Effector memory CD8-positive, alpha-beta T cell (primary cell): ENCODE measurements at places on chromosomes 6 and 20.

GRCh38 chr6:160073272-160073671 lies 48.3 kb upstream of the SLC22A1 start:
- DNase-seq: no peak

DNA sequence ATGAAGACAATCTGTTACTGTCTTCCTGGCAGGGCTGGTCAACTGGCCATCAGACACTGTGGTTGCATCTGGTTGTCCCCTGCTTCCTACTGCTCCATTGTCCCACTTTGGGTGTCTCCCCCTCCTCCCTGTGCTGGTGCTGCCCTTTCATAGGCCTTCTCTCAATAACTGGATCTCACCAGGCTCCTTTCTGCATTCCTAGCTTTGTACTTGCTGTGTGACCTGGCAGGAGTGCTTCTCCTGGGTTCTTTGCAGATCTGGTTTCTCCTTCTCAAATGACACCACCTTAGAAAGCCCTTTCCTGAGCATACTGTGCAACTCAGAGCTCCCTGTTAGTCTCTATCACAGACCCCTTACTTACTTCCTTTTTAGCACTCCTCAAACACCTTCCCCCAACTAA lies 223.0 kb downstream of the BCKDHB start:
- no peak for DNase-seq

- DNase-seq: no peak
Measured at GRCh38 chr6:3542032-3542640, 85.3 kb upstream of the SLC22A23 start.

DNA sequence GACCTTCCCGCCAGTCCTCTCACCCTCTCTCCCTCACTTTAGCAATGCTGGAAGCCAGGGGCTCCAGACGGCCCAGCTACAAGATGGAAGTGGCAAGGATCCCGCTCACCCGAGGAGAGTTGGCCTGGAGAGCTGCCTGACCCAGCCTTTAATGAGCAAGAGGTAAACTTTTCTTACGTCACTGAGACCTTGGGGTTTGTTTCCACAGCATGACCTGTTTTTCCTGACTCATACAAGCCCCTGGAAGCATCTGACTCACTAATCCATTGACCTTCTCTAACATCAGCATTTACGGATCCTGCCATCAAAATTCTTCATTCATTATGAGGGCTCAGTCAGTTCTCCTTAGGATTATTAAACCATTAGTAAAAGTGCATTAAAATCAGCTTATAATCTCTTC lies 120.4 kb downstream of the MYLK4 start:
- no peak for DNase-seq

DNA sequence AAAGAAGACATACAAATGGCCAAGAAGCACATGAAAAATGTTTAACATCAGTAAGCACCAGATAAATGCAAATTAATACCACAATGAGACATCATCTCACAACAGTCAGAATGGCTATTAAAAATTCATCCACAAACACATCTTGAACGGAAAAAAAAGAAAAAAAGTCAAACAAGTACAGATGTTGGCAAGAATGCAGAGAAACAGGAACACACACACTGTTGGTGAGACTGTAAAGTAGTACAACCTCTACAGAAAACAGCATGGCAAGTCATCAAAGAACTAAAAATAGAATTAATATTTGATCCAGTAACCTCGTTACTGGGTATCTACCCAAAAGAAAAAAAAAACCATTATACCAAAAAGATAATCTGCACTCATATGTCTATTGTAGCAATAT lies 6.5 kb downstream of the STX7 start:
- DNase-seq: no peak

DNA sequence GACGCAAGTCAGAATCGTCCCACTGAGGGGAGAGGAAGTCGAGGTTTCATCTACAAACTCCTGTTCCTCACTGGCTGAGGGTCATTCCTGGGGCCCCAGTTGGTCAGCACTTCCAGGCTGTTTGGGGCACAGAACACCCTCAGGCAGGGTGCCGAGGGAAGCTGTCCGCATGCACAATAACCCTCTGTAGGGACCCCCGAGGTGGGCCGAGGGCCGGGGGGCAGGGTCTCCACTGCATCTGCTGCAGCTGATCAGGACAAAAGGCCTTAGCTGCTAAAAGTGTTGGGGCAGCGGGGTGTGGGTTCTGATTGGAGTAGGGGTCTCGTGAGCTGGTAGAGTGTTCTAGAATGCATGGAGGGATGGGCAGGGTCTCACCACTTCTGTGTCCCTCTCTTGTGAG lies 125.1 kb downstream of the TOX2 start:
- DNase-seq: no peak

DNA sequence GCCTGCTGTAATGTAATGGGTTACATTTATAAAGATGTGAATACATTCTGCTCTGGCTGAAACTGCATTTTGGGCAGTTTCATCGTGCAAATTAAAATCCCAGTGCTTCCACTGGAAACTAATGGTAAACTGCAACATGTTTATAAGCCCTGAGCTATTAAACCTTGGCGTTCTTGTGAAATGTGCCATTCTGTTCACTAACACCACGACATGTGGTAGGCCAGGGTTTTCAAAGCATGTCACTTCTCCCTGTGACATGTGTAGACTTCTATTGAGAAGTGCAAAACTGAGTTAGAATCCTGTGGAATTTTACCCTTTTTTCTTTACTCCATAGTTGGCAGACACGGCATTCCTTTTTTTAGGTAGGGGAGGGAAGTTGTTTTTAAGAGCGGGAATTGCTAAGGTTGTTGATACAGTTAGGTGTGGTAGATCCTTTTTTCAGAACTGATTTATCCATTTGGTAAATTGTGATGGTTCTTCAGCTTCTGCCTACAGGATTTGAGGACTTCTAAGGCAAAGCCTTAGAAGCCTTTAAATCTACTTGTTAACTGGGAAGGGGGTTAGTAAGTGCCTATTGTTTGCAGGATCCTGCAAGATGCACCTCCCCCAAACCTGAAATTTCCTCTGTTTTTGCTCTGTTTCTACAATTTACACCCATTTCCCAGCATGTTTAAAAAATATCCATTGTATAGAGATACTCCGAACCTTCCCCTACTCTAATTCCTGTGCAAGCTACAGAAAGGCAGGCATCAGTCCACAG lies 4.2 kb downstream of the SASH1 start:
- DNase-seq: no peak

- no peak for DNase-seq
Measured at GRCh38 chr6:32177183-32177787, 920 bp upstream of the RNF5 start.

- no peak for DNase-seq
Measured at GRCh38 chr20:38152621-38153221, 12.3 kb downstream of the TGM2 start.

DNA sequence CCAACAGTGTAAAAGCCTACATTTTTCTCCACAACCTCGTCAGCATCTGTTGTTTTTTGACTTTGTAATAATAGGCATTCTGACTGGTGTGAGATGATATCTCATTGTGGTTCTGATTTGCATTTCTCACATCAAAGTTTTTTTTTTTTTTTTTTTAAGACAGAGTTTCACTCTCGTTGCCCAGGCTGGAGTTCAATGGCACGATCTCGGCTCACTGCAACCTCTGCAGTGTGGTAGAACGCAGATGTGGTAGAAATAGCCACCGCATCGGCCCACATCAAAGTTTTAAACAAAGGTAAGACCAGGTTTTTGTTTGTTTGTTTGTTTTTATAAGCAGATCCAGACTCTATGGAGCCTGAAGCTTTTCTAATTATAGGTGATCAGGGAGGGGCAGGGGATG lies 12.7 kb upstream of the PPP1R3G start:
- no peak for DNase-seq

DNA sequence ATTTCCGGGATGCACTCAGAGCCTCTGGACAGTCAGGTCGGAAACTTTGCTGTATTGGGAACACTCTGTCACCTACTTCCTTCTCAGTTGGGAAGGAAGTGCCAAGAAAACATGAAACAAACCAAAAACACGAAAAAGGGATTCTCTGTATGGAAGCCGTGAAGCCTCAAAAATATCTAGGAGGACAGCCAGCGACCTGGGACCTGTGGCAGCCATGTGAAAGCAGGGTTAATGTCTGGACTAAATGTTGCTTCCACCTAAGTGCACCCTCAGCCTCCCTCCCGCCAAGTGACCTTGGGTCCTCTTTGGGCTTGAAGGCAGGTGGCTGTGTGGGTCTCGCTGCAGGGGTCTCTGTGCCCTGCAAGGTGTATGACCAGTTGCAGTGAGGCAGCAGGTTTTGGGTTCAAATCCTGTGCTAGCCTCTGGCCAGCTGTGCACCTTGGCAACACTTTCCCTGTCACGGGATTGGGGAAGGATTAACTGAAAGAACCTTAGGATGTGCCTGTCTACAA lies 851 bp downstream of the MAVS start:
- DNase-seq: no peak
